Chondrocyte (in vitro differentiated cells): ENCODE measurements at places on chromosomes 13 and 19. TPM values are rescaled to one million over a fixed set of nuclear protein-coding genes. Genes with fewer than 3 reads are reported as not detected.

DNA sequence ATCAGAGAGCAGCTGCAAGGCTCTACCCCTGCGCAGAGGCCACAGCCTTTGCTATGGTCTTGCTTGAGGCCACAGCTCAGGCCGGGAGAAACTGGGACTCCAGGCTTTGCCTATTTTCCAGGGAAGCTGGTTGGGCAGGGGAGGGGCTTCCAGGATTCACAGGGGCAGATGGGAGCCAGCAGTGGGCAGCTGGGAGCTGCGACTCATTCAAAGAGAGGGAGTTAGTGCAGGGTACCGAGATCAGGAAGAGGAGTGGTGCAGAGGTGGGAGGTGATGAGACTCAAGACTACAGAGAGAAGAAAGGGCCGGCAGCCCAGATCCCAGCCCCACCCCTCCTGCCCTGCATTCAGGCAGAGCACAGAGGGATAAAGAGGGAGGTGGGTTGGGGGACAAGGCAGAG, 12.1 kb downstream of the ADGRE5 start:
- peaks cover 11% of the 10 kb centered on the region for H3K36me3 ChIP-seq
- no peak overlapping the region for H3K4me3 ChIP-seq
- H3K27me3 ChIP-seq, result no peaks in the 10 kb centered on the region

DNA sequence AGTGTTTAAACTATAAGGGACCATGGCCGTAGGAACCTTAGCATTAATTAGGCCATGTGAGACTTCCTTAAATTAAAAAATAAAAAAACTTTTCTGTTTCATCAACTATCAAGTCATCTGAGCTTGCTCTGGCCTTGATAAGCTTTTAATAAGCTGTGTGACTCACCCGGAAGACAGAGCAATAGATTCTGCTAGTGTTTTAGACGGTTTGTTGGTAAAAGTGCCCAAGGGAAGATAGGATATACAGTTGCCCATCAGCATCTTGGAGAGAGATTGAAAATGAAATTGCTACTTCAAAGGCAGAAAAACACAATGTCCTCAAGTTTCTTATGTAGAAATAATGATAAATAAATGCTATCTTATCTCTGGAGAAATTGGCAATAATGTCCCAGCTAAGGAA, 31.2 kb upstream of the RCBTB2 start:
- no peaks in the 10 kb centered on the region for H3K36me3 ChIP-seq
- H3K27ac ChIP-seq, result no peak overlapping the region
- no peak for DNase-seq

- peaks cover 1% of the 10 kb centered on the region for H3K36me3 ChIP-seq
- no peak overlapping the region for H3K27ac ChIP-seq
- H3K4me1 ChIP-seq, result no peaks in the 10 kb centered on the region
Observed at GRCh38 chr13:30481241-30481760, 15.6 kb upstream of the HMGB1 start.

GRCh38 chr13:47237571-47237970, 340.7 kb upstream of the HTR2A start:
- H3K36me3 ChIP-seq, result no peaks in the 10 kb centered on the region
- no peak overlapping the region for H3K4me3 ChIP-seq
- no peak overlapping the region for H3K27ac ChIP-seq
- peaks cover 17% of the 10 kb centered on the region for H3K4me1 ChIP-seq
- no peak for DNase-seq

DNA sequence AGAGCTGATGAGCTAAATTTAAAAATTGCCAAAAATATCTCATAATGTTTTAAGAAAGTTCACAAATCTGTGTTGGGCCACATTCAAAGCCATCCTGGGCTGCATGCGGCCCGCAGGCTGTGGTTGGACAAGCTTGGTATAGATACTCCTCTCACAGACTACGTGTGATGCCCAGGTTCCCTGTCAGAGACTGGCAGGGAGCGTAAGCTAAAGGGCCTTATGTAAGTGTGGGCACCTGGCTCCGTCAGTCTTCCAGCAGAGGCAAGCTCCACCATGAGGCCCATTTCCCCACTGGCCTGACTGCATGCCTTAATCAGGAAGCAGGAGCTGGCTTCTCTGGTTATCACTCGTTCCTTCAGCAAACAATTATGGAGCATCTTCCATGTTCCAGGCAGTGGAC, 200.2 kb downstream of the FOXO1 start:
- H3K4me3 ChIP-seq, result no peak overlapping the region
- H3K27me3 ChIP-seq, result no peaks in the 10 kb centered on the region
- no peak overlapping the region for H3K27ac ChIP-seq
- no peaks in the 10 kb centered on the region for H3K4me1 ChIP-seq
- H3K36me3 ChIP-seq, result no peaks in the 10 kb centered on the region
- no peak for DNase-seq

DNA sequence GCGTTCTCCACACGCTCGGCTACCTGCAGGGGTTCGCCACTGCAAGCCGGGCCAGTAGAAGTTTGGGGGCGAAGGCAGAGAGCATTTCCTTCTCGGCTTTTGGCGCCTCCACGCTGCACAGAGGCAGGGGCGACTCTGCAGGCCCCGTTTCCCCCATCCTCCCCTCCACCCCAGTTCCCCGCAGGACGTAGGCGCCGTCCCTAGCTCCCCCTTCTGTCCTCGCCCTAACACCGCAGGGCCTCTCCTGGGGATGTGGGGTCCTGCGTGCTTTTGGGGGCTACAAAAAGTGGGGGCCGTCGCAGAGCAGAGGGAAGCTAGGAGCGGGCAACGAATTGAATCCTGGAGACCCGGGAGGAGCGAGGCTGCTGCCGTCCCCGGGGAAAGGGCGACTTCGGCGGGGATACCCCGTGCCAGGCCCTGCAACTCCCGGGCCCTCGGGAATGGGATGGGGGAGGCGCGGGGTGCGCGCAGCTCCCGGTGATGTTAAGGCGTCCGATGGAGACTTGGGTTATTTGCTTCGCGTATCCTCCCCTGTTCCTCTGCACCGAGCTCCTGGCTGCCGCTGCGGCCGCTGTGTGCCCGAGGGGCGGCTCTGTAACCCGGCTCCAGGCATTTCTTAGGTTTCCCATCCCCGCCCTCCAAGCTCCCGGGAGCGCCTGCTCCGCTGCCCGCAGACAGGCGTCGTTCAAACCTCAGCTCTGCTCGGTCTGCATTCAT, 255.9 kb upstream of the SOX21 start:
- no peak overlapping the region for H3K27ac ChIP-seq
- H3K36me3 ChIP-seq, result no peaks in the 10 kb centered on the region
- H3K27me3 ChIP-seq, result peaks cover 68% of the 10 kb centered on the region
- peaks cover 6% of the 10 kb centered on the region for H3K4me1 ChIP-seq
- no peak for DNase-seq

The PINLYP gene
- 0.51 to 2.3 TPM (median 1.6 TPM) in 3 replicates for total RNA-seq
